ENCODE measurements at places on chromosomes 2 and 18. TPM values are rescaled to one million over a fixed set of nuclear protein-coding genes. Genes with fewer than 3 reads are reported as not detected.

GRCh38 chr2:160484859-160485520 is 8.6 kb downstream of the RBMS1 start:
- H3K4me1 ChIP-seq, result peaks cover 31% of the 10 kb centered on the region
- no peaks in the 10 kb centered on the region for H3K36me3 ChIP-seq
- H3K27me3 ChIP-seq, result no peaks in the 10 kb centered on the region
- H3K4me3 ChIP-seq, result no peak overlapping the region
- DNase-seq, result no peak

- H3K27me3 ChIP-seq, result no peaks in the 10 kb centered on the region
- no peak overlapping the region for H3K4me3 ChIP-seq
- no peaks in the 10 kb centered on the region for H3K36me3 ChIP-seq
- no peak for DNase-seq
These were observed 1.0 kb upstream of the HJURP start for GRCh38 chr2:233855345-233855744.

DNA sequence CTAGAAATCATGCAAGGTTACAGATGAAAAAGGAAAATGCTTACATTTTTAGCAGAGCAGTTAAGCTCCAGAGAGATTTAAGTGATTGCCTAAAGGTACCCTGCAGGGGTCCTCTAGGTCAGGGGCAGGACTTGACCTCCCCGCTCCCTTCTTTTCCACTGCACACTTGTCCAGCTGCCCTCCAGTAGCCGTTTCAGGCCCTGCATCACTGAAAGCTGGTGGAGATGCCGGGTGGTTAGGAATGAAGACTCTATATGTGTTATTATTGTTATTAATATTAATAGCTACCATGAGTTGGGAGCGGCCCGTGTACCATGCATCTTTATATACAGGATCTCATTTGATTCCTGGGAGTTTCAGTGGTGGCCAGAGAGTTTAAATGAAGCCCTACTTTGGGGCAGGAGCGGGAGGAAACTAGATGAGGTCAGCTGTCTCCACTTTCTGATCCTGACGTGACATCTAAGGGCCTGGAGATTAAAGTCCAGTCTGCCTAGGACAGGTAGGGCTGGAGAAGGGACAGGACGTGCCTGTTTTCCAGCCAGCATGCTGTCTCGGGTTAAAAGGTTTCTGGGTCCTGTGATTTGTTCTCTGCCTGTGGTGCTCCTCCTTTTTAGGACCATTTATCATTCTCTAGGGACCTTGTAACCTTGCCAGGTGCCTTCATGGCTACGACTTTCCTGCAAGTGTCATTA is 2.1 kb downstream of the TMEM37 start:
- H3K27ac ChIP-seq, result peak overlapping the region; percentile 17
- peaks cover 41% of the 10 kb centered on the region for H3K4me1 ChIP-seq
- no peaks in the 10 kb centered on the region for H3K27me3 ChIP-seq
- DNase-seq, result no peak
- H3K4me3 ChIP-seq, result peak overlapping the region; percentile 70

DNA sequence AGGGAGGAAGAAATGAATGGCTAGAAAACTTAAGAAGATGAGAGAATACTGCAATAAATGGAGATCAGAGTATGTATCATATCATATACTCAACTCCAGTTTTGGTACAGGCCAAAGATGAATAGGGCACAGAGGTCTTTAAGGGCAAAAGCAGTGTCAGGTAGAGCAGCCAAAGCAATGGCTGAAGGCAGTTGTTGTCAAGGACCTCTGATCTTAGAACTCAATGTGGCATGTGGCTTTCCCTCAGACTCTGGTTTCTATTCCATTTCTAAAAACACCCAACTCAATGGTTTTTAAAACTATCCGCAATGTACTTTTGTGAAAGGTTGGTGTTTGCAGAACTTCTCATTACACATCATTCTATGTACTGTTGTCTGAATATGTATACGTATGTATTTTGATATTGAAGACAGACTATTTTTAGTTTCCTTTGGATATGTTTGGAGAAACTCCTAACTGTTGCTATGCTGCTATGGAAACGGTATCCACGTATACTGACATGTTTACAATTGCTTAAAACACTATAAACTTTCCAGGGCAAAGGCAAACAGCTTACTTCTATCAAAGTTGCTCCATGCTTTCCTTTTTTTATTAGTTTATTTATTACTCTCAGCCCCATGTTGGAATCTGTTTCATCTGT is 58.1 kb upstream of the PELI1 start:
- no peak overlapping the region for H3K4me3 ChIP-seq
- H3K4me1 ChIP-seq, result peaks cover 26% of the 10 kb centered on the region
- no peaks in the 10 kb centered on the region for H3K27me3 ChIP-seq

DNA sequence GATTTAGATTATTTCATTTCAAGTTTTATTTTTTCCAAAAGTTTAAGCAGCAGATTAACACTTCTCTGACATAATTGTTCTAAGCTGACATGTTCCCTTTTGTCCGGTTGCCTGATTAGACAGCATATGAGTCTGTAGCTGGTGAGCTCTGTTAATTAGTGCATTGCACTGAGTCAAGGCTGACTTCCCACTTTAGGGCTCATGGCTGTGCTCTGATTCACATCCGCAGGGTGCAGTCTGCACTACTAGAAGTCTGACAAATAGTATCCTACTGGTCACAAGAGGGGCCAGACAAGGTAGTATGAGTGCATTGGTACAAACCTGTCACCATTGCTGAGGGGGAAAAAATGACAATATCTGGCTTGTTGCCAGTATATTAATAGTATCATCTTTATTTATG is 443.9 kb upstream of the ZNF804A start:
- no peak for DNase-seq
- H3K27me3 ChIP-seq, result no peaks in the 10 kb centered on the region
- no peaks in the 10 kb centered on the region for H3K4me1 ChIP-seq
- no peaks in the 10 kb centered on the region for H3K36me3 ChIP-seq

DNA sequence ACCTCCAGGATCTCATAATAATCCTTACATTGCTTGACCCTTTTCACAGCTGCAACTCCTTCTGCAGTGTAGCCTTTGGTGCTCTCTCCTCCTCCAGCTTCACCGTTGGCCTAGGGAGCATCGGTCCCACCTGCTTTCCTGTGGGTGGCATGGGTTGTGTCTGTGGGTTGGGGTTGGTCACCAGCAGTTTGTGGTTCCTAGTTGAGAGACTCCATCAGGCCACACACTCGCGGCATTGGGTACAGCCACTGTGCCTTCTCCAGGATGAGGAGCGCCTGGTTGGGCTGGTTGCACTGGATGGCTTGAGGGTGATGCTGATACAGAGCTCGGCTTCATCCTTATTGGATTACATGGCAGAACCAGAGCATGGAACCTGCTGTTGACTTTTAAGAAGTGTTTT is 69.4 kb upstream of the SPRED2 start:
- H3K36me3 ChIP-seq, result no peaks in the 10 kb centered on the region
- H3K27ac ChIP-seq, result no peak overlapping the region
- H3K4me3 ChIP-seq, result no peak overlapping the region
- no peaks in the 10 kb centered on the region for H3K4me1 ChIP-seq

Gene FSHR
- total RNA-seq, result not detected

Gene ALK
- not detected for total RNA-seq

Gene RAB6C
- total RNA-seq, result not detected

Gene BOD1L2
- not detected for total RNA-seq

Gene RTP5
- not detected for total RNA-seq

Gene DNER
- total RNA-seq, result 0.14 TPM
